ENCODE measurements at places on chromosomes 2 and 18. TPM values are rescaled to one million over a fixed set of nuclear protein-coding genes. Genes with fewer than 3 reads are reported as not detected.
A peak's percentile ranks its signal among the peaks of the same experiment; 100 is the strongest.

- no peak for ATAC-seq
Measured at GRCh38 chr18:54335638-54336173, 22.0 kb downstream of the STARD6 start.

DNA sequence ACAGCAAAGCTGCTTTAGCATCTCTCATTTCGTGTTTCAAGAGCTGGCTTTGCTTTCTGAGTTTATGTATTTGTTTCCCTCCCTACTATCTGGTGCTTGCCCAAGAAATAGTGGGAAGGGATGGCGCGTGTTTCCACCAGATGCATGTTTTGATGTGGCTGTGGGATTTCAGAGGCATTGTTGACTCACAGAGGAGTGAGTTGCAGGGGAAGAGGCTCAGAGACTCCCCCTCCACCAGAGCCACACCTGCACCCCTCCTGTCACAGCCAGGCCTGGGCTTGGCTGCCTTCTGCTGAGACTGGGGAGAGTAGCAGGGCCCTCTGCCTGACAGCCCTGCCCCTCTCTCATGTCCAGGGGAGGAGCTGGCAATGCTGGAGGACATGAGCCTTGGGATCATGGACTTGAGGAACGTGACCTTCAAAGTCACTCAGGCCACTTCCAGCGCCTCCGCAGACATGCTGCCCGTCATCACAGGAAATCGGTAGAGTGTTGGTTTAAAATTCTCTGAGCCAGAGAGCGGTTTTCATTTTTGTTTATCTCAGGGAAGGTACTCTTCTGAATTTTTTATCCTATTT lies 42.9 kb downstream of the COA5 start:
- no peak for ATAC-seq

DNA sequence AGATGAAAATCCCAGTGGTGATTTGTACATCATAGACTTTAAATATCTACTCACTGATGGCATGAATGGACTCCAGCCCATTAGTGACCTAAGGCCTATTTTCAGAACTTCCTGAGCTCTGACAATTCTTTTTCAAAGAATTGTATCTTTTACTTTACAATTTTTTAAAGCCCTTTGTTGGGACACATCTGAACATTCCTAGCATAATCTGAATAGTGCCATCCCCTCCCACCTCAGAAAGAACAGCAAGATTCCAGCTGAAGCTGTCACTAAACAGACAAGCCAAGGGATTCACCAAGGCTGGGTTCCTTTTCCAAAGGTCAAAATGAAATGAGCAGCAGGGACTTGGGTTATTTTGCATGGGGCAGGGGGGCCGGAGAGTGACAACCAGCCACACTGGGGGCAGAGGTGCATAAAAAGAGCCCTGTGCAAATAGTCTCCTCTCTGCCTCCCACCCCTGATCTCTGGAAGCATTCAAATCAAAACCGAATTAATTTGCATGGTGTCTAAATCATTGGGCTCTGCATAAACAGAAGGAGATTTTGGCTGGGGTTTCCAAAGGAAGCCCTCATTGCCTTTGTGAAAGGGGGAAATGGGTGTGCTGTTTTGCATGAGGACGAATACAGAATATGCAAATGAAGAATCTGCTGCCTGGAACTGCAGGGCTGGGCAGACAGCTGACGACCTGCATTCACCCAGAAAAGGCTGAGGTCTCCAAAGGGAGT lies 17.2 kb downstream of the EPHA4 start:
- ATAC-seq, result peak; percentile 92

CRYGD gene
- not detected for total RNA-seq

FAM110C gene
- total RNA-seq, result not detected
